ENCODE measurements at places on chromosomes 4 and X. TPM values are rescaled to one million over a fixed set of nuclear protein-coding genes. Genes with fewer than 3 reads are reported as not detected.

GRCh38 chr4:78588894-78589545, 37.5 kb downstream of the ANXA3 start:
- no peak overlapping the region for H3K27ac ChIP-seq
- H3K36me3 ChIP-seq = no peaks in the 10 kb centered on the region
- H3K27me3 ChIP-seq = no peaks in the 10 kb centered on the region
- H3K4me1 ChIP-seq = no peaks in the 10 kb centered on the region
- DNase-seq = no peak

DNA sequence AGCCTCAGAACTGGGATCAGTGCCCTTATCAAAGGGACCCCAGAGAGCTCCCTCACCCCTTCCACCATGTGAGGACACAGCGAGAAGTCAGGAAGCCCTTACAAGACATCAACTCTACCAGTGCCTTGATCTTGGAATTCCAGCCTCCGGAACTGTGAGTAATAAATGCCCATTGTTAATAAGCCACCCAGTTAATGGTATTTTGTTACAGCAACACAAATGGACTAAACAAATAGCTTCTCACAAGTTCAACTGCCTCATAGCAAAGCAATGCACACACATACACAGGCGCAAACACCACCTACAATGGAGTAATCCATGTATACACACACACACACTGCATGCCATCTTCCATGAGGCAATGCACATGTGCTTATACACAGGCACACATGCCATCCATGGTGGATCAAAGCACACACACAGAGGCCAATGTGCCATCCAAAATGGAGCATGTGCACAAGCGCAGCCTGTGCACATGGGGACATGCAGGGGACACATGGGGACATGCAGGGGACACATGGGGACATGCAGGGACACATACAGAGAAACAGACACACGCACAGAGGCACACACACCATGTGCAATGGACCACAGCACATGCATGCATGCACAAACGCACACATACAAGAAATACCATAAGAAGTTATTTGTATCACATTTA, 137.6 kb upstream of the TBL1X start:
- H3K36me3 ChIP-seq = no peaks in the 10 kb centered on the region
- H3K4me3 ChIP-seq = no peak overlapping the region
- H3K4me1 ChIP-seq = no peaks in the 10 kb centered on the region

- no peak for DNase-seq
- H3K36me3 ChIP-seq = no peaks in the 10 kb centered on the region
- no peak overlapping the region for H3K4me3 ChIP-seq
- no peaks in the 10 kb centered on the region for H3K4me1 ChIP-seq
- H3K27ac ChIP-seq = no peak overlapping the region
Observed at GRCh38 chr4:19725130-19725529, 526.6 kb upstream of the SLIT2 start.

GRCh38 chr4:37837446-37837845, 11.0 kb downstream of the PGM2 start:
- no peak overlapping the region for H3K27ac ChIP-seq
- peaks cover 21% of the 10 kb centered on the region for H3K36me3 ChIP-seq
- peaks cover 5% of the 10 kb centered on the region for H3K4me1 ChIP-seq

DNA sequence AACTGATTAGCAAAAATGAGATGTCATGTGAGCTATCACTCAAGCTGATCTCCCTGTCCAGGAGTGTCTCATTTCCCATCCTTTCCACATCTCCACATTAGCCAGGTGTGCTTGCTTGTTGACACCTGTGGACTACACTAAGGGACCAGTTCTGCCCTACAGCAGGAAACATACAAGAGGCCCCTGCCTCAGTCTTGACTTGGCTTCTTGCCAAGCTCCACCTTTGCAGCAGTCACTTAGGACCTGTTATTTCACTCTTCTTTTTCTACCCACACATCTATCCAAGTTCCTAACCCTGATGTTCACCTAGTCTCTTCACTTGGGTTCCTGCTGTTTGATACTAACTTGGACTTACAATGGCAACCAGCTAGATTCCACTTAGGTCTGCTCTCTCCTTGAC, 13.2 kb downstream of the FRMD7 start:
- no peak overlapping the region for H3K4me3 ChIP-seq
- no peaks in the 10 kb centered on the region for H3K4me1 ChIP-seq

GRCh38 chrX:63743596-63743995, 41.4 kb downstream of the ARHGEF9 start:
- no peak overlapping the region for H3K27ac ChIP-seq
- H3K4me3 ChIP-seq = no peak overlapping the region
- no peak for DNase-seq
- no peaks in the 10 kb centered on the region for H3K27me3 ChIP-seq

- no peaks in the 10 kb centered on the region for H3K4me1 ChIP-seq
- H3K36me3 ChIP-seq = no peaks in the 10 kb centered on the region
- no peak for DNase-seq
- no peak overlapping the region for H3K27ac ChIP-seq
Observed at GRCh38 chr4:4860600-4861389, 1.3 kb downstream of the MSX1 start.

- H3K27ac ChIP-seq = no peak overlapping the region
- H3K4me3 ChIP-seq = no peak overlapping the region
- DNase-seq = no peak
- no peaks in the 10 kb centered on the region for H3K27me3 ChIP-seq
- no peaks in the 10 kb centered on the region for H3K4me1 ChIP-seq
Observed at GRCh38 chr4:187235456-187236170, 512.0 kb upstream of the FAT1 start.

- DNase-seq = no peak
- H3K4me1 ChIP-seq = peaks cover 5% of the 10 kb centered on the region
- H3K27ac ChIP-seq = no peak overlapping the region
- H3K4me3 ChIP-seq = peak overlapping the region; percentile 44
Observed at GRCh38 chrX:118498755-118499154, 3.1 kb downstream of the DOCK11 start.

DNA sequence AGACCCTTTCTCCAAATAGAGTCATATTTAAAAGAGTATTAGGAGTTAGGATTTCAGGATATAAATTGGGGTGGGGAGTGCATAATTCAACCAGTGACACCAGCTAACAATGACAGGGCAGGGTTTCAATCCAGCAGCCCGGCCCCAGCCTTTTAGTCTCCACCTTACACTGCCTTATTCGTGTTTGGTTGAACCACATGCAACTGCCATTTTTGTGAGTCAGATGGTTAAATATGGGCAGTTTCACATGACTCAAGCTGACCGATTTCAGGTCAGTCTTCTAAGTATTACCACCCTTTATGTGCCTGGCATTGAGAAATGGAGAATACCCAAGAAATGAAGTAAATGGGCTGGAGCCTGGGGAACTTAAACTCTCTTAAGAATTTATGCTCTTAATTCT, 102.8 kb downstream of the STOX2 start:
- H3K4me1 ChIP-seq = no peaks in the 10 kb centered on the region
- no peak overlapping the region for H3K27ac ChIP-seq
- H3K36me3 ChIP-seq = no peaks in the 10 kb centered on the region

DNA sequence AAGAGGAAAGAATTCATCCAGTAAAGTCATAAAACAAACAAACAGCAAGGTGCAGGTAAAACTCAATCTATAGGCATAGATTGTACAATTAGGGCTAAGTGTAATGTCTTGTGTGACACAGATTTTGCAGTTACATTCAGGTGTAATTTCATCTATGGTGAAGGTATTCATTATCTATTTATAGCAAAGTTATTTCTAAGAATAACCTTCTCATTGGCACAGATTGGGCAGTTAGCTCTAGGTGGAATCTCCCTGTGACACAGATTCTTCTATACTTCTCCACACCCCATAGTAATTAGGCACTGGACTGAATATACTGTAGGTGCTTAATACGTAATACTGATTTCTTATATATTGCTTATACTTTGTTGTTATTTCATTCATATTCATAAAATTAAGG, 66.8 kb downstream of the COL25A1 start:
- H3K4me1 ChIP-seq = no peaks in the 10 kb centered on the region
- no peaks in the 10 kb centered on the region for H3K36me3 ChIP-seq
- H3K4me3 ChIP-seq = no peak overlapping the region
- no peaks in the 10 kb centered on the region for H3K27me3 ChIP-seq

GRCh38 chrX:46577221-46578005, 3.8 kb downstream of the CHST7 start:
- H3K27ac ChIP-seq = no peak overlapping the region
- H3K36me3 ChIP-seq = no peaks in the 10 kb centered on the region
- DNase-seq = no peak
- peak overlapping the region; percentile 69 for H3K4me3 ChIP-seq

DNA sequence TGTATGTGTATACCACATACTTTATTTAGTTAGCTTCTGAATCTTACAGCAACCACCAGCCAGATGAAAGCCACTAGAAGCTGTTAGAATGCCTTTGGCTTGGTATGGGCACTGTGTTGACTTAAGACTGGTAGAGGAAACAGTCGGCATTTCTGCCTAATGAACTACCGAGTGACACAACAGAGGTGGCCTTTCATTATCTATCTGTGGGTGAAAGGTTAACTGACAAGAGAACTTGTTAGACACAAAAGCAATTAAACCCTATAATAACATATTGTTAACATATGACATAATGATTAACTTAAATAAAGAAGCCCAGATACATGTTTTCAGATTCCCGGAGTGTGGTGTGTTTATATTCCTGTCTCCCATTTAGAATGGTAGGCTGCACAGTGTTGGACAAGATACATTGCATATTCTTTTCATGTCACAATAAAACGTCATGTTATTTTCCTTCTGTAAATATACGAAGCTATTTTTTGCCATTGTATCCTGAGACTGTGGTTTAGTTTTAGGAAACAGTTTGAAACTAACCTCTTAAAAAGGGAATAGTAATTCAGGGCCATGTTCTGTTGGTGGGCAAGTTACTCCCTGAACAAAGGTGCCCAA, 181.5 kb downstream of the SLIT2 start:
- H3K4me3 ChIP-seq = no peak overlapping the region
- H3K36me3 ChIP-seq = no peaks in the 10 kb centered on the region
- H3K4me1 ChIP-seq = no peaks in the 10 kb centered on the region
- no peaks in the 10 kb centered on the region for H3K27me3 ChIP-seq
- no peak for DNase-seq

- no peaks in the 10 kb centered on the region for H3K36me3 ChIP-seq
- no peak overlapping the region for H3K27ac ChIP-seq
- no peaks in the 10 kb centered on the region for H3K27me3 ChIP-seq
Observed at GRCh38 chr4:7988437-7988836, 48.8 kb upstream of the AFAP1 start.

DNA sequence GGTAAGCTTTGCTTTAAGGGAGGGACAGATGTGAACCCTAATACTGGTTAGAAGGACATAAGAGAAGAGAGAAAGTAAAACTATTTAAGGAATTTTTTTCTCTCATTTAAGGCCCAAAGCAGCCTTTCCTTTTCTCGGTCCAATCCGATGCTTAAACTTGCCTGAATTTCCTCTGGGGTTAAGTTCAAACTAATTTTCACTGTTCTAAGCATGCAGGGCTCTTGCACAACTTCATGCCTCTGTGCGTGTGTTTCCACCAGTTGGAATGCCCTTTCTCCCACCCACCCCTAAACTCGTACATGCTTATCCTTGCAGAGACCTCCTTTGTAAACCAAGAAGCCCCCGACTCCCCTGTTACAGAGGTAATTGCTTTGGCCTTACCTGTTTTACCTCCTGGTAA, 204.7 kb downstream of the CBR4 start:
- no peak overlapping the region for H3K4me3 ChIP-seq
- no peaks in the 10 kb centered on the region for H3K27me3 ChIP-seq
- no peaks in the 10 kb centered on the region for H3K4me1 ChIP-seq
- no peak overlapping the region for H3K27ac ChIP-seq

- no peak overlapping the region for H3K4me3 ChIP-seq
- no peaks in the 10 kb centered on the region for H3K27me3 ChIP-seq
- no peak for DNase-seq
- H3K36me3 ChIP-seq = no peaks in the 10 kb centered on the region
- H3K27ac ChIP-seq = no peak overlapping the region
- no peaks in the 10 kb centered on the region for H3K4me1 ChIP-seq
Observed at GRCh38 chrX:41421071-41421729, 25.9 kb upstream of the NYX start.

GRCh38 chr4:151324124-151324751, 1.2 kb downstream of the SH3D19 start:
- no peaks in the 10 kb centered on the region for H3K4me1 ChIP-seq
- DNase-seq = no peak
- H3K27ac ChIP-seq = no peak overlapping the region
- peaks cover 13% of the 10 kb centered on the region for H3K27me3 ChIP-seq

FAM47E gene
- total RNA-seq = not detected

SMR3B gene
- not detected for total RNA-seq

WDR19 gene
- 7.9 TPM for total RNA-seq

IBSP gene
- not detected for total RNA-seq

PAGE4 gene
- total RNA-seq = not detected

ARSH gene
- total RNA-seq = not detected

All from GM12878 (cell line).